ENCODE measurements at places on chromosomes 1 and 21.
A peak's percentile ranks its signal among the peaks of the same experiment; 100 is the strongest.

DNA sequence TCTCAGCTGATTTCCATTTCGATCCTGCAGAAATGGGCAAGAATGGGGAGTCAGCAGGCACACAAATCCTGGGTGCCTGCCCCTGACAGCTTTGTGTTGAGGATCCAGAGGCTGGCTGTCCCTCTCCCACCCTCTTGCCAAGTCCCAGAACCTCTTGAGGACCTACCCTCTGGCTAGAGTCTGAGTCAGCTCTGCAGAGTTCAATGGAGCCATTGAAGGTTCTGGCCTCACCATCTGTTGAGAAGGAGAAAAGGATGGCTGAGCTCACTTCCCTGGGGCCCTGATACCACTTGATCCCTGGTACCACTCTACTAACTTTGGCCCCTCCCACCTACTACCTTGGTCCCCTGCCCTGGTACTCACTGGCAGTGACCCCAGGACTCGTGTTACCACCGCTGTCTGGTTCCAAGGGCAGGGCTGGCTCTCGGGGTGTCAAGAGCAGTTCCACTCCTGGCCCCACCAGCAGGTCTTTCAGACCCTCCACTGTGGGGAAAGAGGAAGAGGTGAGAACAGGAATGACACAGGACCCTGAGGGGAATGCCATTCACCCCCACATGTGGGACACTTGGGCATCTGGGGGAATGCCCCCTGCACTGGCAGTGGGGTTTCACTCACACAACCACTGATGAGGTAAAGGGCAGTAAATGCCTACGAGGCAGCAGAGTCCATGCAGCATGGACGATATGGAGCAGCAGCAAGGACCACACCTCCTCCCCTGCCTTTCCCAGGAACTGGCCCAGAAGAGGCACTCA lies 10.5 kb downstream of the RXFP4 start:
- no peak for DNase-seq

- no peak for DNase-seq
Observed at GRCh38 chr1:2090216-2090890, 40.1 kb downstream of the PRKCZ start.

- no peak for DNase-seq
Observed at GRCh38 chr1:241717975-241718374, 65.9 kb downstream of the WDR64 start.

DNA sequence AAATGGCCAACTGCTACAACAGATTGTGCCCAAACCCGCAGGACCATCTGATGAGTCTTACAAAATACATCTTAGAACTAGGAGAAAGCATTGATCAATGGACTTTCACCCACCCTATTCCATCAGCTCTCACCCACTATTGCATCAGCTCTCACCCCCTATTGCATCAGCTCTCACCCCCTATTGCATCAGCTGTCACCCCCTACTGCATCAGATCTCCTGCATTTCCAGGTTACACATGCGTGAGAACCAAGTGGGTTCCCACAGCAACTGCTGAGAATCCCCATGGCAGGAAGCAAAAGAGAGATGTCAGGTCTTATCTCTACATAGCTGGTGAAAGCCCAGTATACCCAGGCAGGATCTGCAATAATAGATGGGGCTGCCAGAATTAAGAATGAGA lies 533.5 kb downstream of the LTN1 start:
- DNase-seq, result no peak

- DNase-seq, result peak; percentile 58
Observed at GRCh38 chr1:50232336-50232735, 123.6 kb downstream of the ELAVL4 start.

- peak; percentile 39 for DNase-seq
Observed at GRCh38 chr1:115714572-115715141, 53.9 kb downstream of the CASQ2 start.

DNA sequence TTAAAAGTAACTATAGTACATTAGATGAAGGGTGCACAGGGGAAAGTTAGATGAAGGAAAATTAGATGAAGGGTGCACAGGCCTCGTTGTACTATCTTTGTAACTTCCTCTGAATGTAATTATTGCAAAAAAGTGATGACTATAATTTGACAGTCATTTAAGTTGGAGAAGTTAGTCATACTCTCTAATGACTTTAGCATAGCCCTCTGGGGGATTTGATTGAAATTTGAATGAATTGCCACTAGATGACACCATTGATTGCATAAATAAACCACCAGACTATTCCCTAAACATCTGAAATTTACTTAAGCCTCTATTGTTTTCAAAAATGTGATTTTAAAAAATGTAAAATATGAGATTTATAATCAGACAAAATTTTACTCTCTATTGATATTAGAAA lies 102.6 kb downstream of the TPR start:
- no peak for DNase-seq

DNA sequence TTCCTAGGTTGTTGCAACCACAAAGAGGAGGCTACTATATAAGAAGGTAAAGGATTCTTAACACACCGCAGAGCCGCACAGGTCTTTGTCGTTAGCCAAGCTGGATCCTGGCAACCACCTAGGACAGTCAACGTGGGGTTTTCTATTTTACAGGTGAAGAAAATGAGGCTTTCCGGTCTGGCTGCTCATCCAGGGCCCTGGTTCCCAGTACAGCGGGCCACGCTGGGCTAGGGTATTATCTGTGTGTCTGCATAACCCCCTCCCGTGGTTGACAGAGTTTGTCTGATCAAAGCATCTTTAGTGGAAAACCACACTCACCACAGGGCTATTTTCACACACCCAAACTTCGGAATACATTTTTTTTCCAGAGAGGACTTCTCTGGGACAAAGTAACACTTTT lies 39.0 kb upstream of the PDE9A start:
- no peak for DNase-seq

DNA sequence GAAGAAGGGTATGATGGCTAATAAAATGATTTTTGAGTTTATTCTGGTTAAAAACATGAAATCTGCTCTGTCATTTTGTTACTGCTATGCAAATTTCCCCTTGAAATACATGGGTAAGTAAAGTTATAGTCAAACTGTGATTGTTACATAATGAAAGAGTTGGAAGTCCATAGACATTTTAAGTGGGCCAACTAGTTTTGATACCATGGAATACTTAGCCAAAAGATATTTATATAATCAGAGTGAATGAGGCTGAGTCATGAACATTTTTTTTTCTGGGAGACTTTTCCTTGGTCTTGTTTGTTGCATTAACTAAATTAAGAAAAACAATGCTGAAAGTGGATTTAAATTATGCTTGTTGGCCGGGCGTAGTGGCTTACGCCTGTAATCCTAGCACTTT lies 58.2 kb upstream of the MPC2 start:
- DNase-seq, result no peak

DNA sequence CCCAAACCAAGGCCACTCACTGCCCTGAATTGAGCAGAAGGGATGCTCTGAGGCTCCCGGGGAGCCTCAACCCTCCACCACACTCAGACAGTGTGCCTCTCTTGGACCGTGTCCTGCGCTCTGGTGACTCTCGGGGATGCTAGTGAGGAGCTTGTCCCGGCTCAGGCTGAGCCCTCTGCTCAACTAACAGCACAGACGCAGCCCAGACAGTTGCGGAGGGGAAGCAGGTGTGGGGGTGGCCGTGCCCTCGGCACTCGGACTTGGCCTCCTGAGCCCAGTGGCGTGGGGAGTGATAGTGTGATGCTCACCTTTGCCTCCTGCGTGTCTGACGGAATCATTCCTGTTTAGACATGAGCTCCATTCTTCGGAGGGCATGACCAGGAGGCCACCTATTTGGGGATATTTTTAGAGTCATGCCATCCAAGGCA lies 15.4 kb upstream of the SLC19A1 start:
- DNase-seq, result no peak

DNA sequence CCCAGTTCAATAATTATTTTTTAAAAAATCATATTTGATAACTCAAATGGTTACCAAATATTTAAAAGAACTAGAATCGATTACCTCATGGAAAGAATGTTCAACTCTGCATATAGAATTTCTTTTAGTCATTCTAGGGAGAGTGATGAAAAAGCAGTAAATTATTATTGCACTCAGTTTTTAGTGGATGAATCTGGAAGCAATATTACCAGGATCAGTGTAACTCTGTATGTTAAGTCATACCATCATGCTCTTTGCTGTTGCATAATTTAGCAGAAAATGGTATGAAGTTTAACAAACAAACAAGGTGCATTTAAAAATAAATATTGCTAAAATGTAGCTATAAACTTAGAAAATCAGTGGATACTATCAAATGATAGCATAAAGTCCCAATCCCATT lies 46.1 kb upstream of the ARHGAP29 start:
- DNase-seq, result no peak

- DNase-seq, result peak; percentile 24
Observed at GRCh38 chr21:25457411-25457810, 149.9 kb downstream of the MRPL39 start.

GRCh38 chr1:34408011-34408410 lies 231.3 kb downstream of the C1orf94 start:
- no peak for DNase-seq

All from eye (tissue), 1 donor.